Dorsolateral prefrontal cortex (tissue), 122 donors: ENCODE measurements at places on chromosomes 1 and 21.

DNA sequence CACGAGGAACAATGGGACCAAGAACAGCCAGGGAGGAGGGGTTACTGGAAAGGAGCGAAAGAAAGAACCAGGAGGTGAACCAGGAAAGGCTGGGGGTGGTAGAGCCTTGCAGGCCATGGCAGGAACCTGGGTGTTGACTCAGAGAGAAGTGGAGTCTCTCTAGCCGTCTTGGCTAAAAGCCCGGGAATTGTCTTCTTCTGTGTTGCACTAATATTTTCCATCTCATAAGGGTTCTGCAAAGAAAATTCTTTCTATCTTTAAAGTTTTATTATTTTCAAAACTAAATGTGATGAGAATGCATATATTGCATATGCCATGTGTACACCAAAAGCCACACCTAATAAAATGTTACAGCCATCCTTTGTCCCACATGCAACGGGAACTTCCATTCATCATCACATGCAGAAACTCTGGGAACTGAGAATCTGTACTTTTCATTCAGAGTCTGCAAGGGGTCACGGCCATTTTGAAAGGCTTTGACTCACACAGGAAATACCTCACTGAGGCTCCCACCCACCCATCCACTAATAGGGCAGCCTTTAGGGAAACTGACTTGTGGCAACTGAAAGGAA is 38.0 kb downstream of the ERG start:
- DNase-seq, result no peak

DNA sequence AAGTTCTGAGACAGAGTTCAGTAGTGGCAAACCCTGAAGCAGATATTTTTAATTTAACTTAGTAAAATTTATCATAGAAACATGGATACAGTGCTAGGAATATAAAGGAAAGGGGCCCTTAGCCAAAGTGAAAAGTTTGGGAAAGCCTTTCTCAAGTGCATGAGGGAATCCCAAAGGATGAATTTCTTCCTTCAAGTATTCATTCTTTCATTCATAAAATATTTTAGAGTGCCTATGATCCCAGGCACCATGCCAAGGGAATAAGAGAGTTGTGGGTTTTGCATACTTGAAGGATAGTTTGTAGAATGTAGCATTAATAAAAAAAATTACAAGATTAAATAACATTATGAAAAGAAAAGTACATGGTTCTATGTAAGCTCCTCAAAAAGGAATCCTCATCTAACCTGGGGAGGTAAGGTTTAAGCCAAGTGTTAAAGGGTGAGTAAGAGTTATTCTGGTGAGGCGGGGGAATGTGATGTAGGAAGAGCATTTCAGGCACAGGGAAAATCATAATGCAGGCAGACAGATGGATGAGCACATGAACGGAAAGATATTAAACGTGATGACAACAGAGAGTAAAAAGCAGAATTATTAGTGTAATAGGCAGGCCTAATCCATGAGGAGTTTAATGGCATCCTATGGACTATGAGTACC is 40.4 kb upstream of the NTNG1 start:
- no peak for DNase-seq

DNA sequence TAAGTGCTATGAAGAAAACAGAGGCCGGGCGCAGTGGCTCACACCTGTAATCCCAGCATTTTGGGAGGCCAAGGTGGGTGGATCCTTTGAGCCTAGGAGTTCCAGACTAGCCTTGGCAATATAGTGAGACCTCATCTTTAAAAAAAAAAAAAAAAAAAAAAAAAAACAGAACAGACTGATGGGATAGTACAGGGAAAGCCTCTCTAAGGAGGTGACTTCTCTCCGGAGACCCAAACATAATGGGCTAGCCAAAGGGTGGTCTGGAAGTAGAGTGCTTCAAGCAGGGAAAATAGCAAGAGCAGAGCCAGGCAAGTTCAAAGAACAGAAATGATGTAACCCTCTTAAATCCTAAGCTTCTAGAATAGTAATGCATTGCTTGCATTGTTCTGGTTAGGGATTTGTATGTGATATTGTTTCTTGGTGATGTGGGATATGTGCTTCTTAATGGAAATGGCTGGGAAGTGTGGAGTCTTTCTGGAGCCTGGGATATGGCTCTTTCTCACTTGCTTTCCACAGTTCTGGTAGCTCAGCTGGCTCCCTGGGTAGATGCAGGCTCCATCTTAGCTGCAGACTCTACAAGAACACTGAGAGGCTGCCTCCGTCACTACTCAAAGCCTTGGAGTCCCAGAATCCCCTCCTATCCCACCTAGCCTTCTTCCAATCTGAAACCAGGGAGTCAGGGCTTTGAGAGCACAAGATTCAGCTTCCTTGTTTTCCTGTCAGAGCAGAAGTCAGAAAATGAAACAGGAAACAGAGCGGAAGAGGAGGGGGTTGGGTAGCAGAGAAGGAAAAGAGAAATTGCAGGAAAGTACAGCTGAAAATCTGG is 1.9 kb upstream of the PIGV start:
- DNase-seq, result no peak

GRCh38 chr1:206570529-206570928 is 41.7 kb downstream of the EIF2D start:
- no peak for DNase-seq

DNA sequence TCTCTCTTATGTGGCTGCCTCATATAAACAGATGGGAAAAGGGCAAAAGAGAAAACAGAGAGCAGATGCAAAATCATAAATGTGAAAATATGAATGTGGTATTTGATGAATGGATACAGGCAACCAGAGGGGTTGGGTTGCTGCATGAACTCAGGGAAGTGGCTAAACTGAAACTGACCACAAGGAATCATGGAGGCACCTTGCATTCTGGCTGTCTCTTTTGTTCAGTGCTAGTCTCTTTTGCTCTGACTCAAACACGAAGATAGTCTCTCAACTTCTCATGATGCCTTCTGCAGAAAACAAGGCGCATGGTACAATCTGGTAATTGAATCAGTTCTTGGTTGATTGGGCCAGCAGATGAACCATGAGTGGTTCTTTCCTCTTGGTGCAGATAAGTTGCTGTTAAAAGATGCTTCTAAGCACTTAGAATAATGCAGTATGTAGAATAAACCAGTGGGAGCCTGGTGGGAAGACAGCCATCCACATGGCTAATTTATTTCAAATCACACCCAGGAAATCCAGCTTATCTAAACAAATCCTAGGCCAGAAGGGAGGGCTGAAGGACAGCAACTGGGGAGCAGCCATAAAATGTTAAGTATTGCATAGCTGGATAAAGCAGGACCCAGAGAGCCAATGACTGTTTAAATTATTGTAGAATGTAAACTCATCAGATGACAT is 64.2 kb downstream of the HLX start:
- no peak for DNase-seq

- no peak for DNase-seq
Measured at GRCh38 chr1:83064589-83065242, 934.2 kb downstream of the TTLL7 start.

GRCh38 chr1:44842862-44843655 is at the start of gene PTCH2:
PTCH2 (minus strand) TSS chr1:44843253; CDS start chr1:44842932, 321 bp downstream.
- DNase-seq, result peak; percentile 61

- no peak for DNase-seq
Measured at GRCh38 chr21:43818685-43819084, 29.3 kb downstream of the RRP1 start.

DNA sequence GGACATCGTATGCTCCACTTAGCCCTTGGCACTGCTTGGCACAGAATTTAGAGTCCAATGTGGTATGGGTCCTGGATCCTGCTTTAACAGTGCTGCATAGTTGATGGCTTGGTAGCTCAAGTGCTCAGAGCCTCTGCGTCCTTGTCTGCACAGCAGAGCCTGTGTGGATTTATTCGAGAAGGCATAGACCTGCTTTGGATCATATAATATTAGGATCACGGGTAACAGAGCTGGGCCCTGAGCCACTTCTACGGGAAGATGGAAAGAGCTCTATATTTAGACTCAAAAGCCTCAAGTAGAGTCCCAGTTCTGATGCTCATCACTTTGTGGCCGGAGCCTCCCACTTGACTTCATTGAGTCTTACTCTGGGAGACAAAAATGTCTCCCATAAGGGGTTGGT is 164.4 kb upstream of the EDN2 start:
- DNase-seq, result no peak

DNA sequence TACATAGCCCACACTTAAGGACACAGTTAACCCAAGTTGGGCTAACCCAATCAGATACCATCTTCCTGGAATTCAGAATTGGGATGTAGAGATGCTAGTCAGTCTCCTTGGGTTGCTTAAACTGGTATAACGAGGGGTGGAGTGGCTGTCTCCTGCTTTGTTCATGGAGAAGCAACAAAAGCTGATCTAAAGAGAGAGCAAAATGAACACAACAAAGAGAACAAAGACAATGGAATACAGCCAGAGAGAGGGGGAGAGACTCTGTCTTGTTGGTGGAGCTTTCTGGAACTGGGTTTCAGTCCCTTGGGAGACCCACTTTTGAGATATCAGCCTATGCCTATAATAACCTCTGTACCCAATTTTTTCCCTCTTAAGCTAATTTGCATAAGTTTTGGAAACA is 138.1 kb downstream of the ATG4C start:
- no peak for DNase-seq

DNA sequence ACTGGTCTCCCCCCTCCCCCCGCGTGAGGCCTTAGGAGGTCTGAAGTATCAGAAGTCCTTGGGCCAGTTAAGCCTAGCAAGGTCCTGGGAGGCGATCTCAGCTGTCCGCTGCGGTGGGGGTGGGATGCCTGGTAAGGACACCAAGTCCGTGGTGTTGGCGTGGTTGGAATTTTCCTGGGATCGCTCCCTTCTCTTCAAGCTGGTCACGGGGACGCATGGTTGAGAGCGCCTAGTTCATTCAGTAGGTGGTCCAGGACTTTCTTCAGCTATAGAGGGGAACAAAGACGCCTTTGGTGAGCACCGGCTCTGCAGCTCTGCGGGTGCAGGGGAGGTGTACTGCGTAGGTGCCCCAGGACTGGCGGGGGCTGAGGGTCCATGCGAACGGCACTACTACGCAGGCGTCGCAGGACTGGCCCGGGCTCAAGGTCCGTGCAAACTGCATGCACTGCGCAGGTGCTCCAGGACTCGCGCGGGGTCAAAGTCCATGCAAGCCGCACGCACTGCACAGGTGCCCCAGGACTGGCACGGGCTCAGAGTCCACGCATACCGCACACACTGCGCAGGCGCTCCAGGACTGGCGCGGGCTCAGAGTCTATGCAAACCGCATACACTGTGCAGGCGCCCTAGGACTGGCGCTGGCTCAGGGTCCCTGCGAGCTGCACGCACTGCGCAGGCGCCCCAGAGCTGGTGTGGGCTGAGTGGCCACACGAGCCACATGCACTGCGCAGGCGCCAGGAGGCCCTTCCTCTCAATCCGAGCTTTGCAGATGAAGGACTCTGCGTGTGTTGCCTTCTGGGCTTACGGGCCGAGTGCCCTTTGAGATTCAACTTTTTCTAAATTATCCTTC is 36.6 kb upstream of the HMGN1 start:
- DNase-seq, result peak; percentile 75

- DNase-seq, result no peak
Measured at GRCh38 chr1:23638786-23639241, 52.8 kb upstream of the RPL11 start.

- no peak for DNase-seq
Measured at GRCh38 chr1:152757747-152758146, at the start of gene KPRP. KPRP (plus strand) TSS chr1:152758025; CDS start chr1:152759589, 1,564 bp downstream.

DNA sequence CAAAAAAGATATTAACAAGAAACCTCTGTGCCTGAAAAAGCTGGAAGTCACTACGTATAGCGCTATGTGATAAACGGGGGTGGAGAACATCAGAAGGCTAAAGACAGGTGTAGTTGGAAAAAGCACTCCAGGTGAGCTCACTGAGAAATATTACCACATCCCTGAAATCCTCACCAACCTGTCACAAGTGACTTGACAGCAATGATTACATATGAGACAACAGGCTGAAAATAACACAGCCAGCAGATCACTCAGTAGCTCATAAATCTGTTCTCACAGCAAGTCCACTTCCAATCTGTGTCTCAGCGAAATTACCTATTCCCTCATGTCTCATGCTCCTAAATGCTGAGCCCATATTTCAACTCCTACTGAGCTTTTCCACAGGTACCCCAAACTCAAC is 120.5 kb downstream of the UBR4 start:
- no peak for DNase-seq

GRCh38 chr1:101409102-101409501 is 172.3 kb downstream of the S1PR1 start:
- no peak for DNase-seq

GRCh38 chr1:97864615-97865014 is 56.2 kb downstream of the DPYD start:
- no peak for DNase-seq

- DNase-seq, result no peak
Measured at GRCh38 chr1:115647919-115648650, 6.3 kb downstream of the VANGL1 start.

DNA sequence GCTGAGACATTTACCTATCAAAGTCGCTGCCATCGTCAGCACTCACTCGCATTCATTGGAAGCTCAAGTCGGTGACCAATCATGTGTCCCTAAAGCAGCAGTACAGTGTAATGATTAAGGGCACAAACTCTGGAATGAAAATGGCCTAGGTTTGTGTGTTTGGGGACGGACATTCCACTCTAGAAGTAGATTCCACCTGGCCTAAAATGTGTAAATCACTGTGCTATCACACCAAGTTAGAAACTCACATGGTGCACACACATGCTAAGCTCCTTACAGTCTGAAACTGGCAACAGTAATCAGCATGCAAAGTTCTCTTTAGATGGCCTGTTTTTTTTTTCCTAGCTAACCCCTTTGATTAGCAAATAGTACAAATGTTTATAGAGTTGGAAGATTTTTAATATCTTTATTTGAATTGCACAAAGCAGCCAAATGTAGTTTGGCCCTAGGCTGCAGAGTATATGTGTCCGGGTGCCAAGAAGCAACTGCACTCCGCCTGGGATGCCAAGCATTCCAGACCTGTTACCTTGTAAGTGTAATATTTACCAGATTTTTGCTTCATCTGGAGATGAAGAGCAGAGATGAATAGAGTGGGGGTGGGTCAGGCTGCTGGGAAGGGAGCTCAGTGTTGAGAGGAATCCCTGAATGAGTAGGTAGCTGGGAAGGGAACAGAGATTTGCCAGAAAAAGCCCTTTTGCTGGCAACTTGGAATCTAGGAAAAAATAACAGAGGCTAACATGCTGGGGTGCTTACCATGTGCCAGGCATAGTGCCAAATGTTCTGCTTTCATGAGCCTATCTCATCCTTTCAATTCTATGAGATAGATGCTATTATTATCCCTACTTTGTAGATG is 35.2 kb downstream of the TGFB2 start:
- DNase-seq, result no peak

GRCh38 chr1:43834280-43835081 is 99.1 kb upstream of the ARTN start:
- DNase-seq, result no peak
